Activated CD4-positive, CD25-positive, alpha-beta regulatory T cell treated with anti-CD3 and anti-CD28 coated beads, Interleukin-2, amount 50 U/mL, for 16 hours (primary cell): ENCODE measurements at places on chromosomes 5 and 9.

DNA sequence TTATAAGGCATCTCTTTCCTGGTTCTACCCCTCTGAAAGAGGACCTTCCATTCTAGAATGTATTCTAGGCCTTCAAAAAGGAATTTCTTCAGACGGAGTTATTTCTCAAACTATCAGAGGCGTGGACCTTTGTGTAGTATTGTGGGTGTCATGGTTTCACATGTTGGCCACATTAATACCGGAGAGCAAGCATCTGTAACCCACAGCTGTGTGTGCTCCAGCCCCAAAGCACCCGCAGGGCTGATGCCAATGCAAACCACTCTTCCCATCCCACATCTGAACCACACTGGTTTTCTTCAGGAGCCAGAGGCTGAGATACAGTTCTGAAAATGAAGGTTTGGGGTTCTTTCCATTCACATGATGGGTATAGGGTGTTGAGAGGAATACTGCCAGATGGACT lies 127.1 kb downstream of the BNC2 start:
- DNase-seq, result no peak

DNA sequence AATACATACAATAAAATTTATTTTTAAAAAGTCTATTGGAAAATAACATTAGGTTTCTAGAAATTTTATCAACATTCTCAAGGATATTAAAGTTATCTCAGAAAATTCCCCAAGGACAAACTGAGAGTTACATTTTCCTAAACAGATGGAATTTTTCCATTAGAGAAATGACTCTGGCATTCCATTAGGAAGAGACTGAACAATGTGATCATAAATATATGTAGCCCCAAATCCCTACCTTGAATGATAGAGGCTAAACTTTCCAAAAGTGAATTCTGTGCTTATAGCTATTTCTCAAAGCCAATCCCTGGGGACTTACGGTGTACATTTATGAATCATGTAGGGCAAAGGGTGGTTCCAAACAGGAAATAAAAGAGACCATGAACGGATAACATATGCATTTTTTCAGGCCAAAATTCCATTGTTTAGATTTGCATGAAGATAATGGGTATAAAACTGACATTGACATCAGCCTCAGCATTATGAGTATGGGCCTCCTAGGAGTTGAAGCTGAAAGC lies 1181.0 kb upstream of the DMAC1 start:
- no peak for DNase-seq

DNA sequence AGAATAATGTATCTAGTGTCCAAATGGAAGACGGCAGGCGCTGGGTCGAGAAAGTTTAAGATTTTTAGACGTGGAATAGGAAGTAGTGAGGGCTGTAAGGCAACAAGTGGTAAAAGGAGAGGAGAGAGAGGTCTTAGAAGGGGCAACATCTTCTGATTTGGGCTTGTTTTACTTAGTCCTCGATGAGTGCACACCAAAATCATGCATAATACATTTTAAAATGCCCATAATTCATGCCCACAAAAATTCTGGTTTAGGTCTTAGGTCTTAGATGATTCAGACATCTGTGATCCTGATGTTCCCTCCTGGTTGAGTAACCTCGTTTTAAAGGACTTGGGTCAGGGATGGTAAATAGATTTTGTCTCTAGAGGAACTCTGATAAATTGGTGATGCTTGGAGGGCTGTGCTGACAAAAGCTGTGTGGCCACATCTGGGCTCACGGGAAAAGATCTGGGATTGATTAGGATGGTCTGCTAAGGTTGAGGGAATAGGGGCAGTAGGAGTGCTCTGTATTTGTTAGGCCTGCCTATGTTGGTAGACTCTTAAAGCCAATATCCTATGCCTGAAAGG lies 476.3 kb downstream of the CCDC171 start:
- no peak for DNase-seq

DNA sequence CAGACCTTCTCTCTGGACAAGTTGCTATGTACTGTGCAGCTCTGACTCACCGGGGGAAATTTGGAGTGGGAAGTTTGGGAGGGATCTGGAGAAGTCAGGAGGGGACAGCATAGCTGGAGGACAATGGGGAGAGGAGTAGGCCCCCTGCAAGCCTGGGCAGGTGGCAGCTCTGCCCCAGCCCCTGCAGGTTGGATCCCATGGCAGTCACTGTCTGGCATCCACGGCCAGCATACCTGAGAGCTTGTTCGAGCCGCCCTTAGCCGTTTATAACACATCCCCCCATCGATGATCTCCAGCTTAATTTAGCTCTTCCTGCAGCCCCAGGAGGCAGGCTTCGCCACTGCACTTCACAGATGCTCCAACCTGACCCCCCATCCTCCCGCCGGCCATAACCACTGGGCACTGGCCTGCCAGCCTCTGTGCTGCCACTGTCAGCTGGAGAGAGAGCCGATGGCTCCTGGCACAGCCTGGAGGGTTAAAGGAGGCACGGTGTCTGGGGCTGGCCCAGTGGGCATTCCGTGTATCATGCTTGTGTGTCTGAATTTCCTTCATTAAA lies 57.7 kb upstream of the RNU6ATAC start:
- no peak for DNase-seq

DNA sequence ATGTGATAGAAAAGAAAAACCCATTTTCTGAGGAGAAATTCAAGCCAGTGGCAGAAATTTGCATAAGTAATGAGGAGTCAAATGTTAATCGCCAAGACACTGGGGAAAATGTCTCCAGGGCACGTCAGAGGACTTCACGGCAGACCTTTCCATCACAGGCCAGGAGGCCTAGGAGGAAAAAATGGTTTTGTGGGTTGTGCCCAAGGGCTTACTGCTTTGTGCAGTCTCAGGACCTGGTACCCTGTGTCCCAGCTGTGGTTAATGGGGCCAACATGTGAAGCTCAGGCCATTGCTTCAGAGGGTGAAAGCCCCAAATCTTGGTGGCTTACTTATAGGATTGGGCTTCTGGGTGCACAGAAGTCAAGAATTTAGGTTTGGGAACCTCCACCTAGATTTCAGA lies 54.8 kb upstream of the ADAMTS2 start:
- no peak for DNase-seq

GRCh38 chr9:131593936-131594665 lies 48.8 kb downstream of the PRRT1B start:
- no peak for DNase-seq

GRCh38 chr5:4005335-4005734 lies 409.7 kb downstream of the IRX1 start:
- no peak for DNase-seq

- no peak for DNase-seq
These were observed 13.6 kb upstream of the PHF19 start for GRCh38 chr9:120890320-120891244.

- no peak for DNase-seq
These were observed 525.5 kb upstream of the CCNG1 start for GRCh38 chr5:162911873-162912272.

GRCh38 chr5:146313027-146313426 lies 25.6 kb upstream of the POU4F3 start:
- DNase-seq, result no peak

- DNase-seq, result no peak
These were observed 122.9 kb downstream of the OXCT1 start for GRCh38 chr5:41747301-41747700.

DNA sequence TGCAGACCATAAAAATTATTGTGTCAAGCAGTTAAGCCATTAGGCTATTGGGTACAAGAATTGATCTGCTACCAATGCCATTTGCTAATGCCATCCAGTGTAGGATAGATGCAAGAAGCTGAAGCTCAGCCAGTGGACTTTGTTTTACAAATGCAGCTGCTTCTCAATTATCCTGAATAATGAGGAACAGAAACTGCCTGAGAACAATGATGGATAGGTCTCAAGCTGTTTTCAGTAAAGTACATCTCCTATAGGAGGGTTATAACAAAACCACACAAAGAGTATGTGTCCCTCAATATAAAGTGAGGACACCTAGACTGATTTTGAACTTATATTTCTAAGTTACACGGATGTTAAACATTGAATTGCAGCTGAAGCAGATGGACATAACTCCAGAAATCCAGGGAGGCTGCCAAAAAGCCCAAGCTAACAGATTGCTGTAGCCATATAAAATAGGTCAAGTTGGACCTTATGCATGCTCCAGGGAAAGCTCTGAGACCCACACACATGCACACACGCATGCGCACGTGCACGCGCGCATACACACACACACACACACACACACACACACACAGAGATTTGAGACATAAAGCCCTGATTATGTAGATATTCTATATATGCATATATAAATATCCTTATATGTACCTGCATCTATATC lies 482.7 kb upstream of the CD180 start:
- no peak for DNase-seq

- no peak for DNase-seq
These were observed at the start of gene GGTA1 for GRCh38 chr9:121499427-121500164. Gene GGTA1, minus strand, starts transcription at chr9:121499844. Its CDS starts 31,922 bp downstream, at chr9:121467922.

DNA sequence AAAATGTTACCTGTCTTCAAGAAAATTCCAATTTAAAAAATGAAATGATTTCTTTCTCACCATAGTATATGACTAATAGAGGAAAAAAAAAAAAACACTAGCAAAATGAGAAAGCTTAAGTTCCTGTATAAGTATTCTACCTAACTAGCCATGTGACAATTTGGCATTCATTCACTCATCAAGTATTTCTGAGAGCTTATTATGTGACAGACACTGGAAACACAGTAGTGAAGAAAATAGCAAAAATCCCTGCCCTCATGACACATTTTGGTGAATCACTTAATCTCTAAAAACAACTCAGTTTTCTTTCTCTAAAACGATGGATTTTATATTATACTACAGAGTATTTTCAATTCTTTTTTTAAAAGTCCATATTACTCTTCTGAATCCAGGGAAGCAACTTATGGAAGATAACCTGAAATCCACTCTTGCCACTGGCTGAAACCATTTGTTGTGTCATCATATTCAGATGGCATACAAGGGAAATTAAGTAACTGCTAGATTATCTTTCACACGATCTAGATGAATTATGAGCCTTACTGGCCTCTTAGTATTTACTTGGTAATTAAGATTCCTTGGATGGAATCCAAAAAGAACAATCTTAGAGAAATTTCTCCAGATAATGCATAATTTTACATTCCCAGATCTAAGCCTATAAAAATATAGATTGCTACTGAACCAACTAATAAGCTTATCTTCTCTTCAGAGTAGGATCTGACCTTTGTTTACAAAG lies 5.5 kb downstream of the PTBP3 start:
- DNase-seq, result no peak

GRCh38 chr9:37953775-37954437 lies 50.0 kb upstream of the SLC25A51 start:
- DNase-seq, result no peak

GRCh38 chr5:114056185-114056538 lies 305.7 kb upstream of the KCNN2 start:
- DNase-seq, result no peak

- DNase-seq, result no peak
These were observed 29.8 kb upstream of the TMEM161B start for GRCh38 chr5:88298425-88298824.

- DNase-seq, result no peak
These were observed 50.6 kb downstream of the SIL1 start for GRCh38 chr5:139147483-139148087.

GRCh38 chr5:63456279-63456678 lies 506.0 kb downstream of the HTR1A start:
- no peak for DNase-seq
